ENCODE measurements at places on chromosomes 16 and 17.

DNA sequence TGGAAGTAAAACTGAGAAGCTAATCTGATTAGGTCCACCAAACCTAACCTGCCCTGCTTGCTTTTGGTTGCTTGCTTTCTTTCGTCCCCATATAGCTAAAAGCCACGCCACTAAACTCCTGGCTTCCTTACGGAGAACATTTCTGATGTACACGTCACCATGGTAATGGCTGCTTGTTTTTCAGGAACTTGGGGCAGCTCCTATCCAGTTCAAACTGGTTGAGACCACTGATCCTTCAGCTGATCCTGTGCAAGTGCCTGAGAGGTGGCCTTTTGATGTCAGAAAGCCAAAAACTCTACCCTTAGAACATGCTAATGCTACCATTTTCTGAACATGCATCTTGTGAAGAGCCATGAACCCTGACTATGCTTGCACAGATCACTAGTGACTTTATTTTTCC lies 14.4 kb upstream of the DHRS7C start:
- no peak for DNase-seq

- no peak for DNase-seq
Measured at GRCh38 chr17:76501827-76502307, 644 bp upstream of the RHBDF2 start.

DNA sequence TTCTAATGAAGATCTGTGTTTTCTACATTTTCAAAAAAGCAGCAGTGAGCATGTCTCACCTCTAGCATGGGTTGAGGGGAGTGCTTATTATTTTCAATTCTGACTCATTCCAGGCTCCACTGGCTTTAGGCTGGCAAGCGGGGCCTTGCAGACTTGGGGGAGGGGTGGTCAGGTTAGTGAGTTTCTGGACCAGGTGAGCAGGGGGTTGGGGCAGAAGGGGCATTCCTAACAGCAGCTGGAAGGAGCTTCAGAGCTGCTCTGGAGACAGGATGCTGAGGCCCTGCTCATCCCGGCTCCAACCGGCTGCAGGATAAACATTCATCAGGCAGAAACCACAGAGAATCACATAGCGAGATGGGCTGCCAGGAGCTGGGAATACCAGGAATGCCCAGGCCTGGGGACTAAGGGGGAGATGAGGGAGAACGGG lies 10.5 kb upstream of the KRT19 start:
- DNase-seq: no peak

DNA sequence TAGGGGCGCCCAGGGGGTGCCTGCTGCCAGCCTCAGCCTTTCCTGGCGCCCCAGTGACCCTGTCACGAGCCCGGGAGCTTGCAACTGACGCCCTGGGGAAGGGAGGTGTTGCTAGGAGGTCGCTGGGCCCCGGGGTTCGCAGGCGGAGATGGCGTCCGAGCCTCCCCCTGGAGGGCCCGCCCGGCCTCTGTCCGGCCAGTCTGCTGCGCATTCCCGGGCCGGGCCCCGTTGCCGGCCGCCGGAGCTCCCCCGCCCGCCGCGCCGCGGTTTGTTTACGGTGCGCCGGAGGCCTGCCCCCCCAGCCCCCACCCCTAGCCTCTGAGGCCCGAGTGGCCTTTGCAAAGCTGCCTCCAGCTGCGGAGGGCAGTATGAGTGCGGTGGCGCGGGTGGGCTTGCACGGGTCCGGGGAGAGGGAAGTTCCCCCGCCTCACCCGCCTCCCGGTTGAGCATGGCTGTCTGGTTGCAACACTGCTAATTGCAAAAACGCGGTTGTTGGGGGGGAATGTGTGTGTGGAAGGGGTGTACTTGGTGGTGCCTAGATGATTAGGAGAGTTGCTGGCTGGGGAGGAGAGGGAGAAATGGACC lies 514 bp downstream of the THRA start:
- DNase-seq: peak; percentile 38

All from activated CD8-positive, alpha-beta T cell treated with anti-CD3 and anti-CD28 coated beads, Interleukin-2, amount 10 ng/mL, durations not matched to agents 7 days and 5 days (primary cell).